ENCODE measurements at places on chromosomes 6 and 20. TPM values are rescaled to one million over a fixed set of nuclear protein-coding genes. Genes with fewer than 3 reads are reported as not detected.

- no peaks in the 10 kb centered on the region for H3K36me3 ChIP-seq
- no peak for DNase-seq
- H3K27ac ChIP-seq = no peak overlapping the region
- H3K4me1 ChIP-seq = no peaks in the 10 kb centered on the region
Measured at GRCh38 chr6:155418017-155418761, 37.5 kb downstream of the NOX3 start.

GRCh38 chr6:100719883-100720682 lies 161.0 kb downstream of the ASCC3 start:
- H3K36me3 ChIP-seq = no peaks in the 10 kb centered on the region
- H3K4me3 ChIP-seq = peak overlapping the region; percentile 19
- no peaks in the 10 kb centered on the region for H3K27me3 ChIP-seq
- no peaks in the 10 kb centered on the region for H3K4me1 ChIP-seq
- no peak for DNase-seq

- H3K4me1 ChIP-seq = no peaks in the 10 kb centered on the region
- H3K36me3 ChIP-seq = no peaks in the 10 kb centered on the region
- no peak overlapping the region for H3K4me3 ChIP-seq
- H3K27ac ChIP-seq = no peak overlapping the region
- DNase-seq = no peak
Measured at GRCh38 chr6:170003027-170003426, 251.6 kb downstream of the ERMARD start.

DNA sequence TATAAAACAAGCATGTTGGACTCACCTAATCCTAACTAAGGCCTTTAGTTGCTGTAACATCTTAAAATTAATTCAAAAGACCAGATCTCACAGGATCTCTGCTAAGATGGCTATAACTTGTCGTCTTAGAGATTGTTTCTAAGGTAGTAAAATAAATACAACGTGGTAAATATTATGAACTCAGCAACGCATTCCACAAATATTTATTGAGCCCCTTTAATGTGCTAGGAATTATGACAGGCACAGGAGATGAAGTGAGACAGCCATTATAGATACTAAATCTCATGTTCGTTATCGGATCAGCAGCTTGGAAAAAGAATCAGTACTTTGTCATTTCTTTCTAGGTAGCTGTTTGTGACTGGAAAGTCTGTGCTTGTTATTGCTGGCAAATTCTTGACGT lies 20.9 kb upstream of the MCM3 start:
- H3K27ac ChIP-seq = peak overlapping the region; percentile 32
- no peaks in the 10 kb centered on the region for H3K36me3 ChIP-seq
- H3K4me3 ChIP-seq = peak overlapping the region; percentile 44
- H3K4me1 ChIP-seq = no peaks in the 10 kb centered on the region

FUT9 gene
- 2.8 TPM for total RNA-seq
